ENCODE measurements at places on chromosomes 16 and 17.

DNA sequence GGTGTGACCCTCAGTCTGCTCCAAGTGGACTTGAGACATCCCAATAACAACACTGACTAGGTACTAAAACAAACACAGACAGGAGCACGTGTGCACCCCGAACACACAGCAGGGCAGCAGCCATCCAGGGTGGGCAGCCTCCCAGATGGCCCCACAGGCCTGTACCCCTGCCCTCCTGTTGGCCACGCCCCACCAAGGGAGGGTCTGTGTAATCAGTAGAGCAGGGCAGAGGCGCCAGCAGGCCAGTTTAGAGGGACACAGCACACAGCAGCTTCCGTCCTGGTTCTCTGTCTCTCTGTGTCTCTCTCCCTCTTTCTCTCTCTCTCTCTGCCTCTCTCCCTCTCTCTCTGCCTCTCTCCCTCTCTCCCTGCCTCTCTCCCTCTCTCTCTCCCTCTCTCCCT, 21.4 kb downstream of the ACTG1 start:
- no peak for DNase-seq

- DNase-seq, result no peak
Observed at GRCh38 chr17:81037026-81037797, 2.3 kb downstream of the BAIAP2 start.

DNA sequence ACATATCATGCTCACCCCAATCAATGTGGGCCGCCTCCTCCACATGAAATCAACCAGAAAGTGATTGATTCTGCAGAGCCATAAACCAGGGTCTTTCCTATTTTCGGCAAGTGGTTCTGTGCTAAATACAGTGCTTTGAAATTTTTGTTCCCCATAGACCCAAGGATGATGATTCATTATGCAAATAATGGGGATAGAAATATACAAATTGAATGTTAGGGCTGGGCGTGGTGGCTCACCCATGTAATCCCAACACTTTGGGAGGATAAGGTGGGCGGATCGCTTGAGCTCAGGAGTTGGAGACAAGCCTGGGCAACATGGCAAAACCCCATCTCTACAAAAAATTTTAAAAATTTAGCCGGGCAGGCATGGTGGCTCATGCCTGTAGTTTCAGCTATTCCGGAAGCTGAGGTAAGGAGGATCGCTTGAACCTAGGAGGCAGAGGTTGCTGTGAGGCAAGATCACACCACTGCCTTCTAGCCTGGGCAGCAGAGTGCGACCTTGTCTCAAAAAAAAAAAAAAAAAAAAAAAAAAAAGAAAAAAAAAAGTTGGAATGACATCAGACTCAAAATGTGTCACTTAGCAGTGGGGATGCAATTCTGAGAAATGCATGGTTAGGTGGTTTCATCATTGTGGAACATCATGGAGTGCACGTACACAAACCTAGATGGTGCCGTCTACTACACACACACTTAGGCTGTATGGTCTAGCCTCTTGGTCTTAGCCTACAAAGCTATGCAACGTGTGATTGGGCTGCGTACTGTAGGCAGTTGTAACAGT, 581.7 kb downstream of the MAF start:
- no peak for DNase-seq

DNA sequence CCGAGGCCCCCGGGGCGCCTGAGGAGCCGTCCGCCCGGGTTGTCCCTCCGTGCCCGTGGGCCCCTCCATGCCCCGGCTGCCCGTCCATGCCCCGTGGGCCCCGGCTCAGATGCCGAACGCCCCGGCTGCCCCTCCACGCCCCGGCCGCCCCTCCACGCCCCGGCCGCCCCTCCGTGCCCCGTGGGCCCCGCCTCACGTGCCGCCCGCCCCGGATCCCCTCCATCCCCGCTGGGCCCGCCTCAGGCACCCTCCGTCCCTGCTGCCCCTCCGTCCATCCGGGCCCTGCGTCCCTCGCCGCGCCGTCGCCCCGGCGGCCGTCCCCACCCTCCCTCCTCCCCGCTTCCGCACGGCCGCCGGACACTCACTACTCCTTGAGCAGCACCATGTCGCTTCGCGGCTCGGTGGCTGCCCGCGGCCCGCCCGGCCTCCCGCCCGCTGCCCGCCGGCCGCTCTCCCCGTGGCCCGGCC, 382 bp downstream of the PITPNA start:
- DNase-seq, result no peak

DNA sequence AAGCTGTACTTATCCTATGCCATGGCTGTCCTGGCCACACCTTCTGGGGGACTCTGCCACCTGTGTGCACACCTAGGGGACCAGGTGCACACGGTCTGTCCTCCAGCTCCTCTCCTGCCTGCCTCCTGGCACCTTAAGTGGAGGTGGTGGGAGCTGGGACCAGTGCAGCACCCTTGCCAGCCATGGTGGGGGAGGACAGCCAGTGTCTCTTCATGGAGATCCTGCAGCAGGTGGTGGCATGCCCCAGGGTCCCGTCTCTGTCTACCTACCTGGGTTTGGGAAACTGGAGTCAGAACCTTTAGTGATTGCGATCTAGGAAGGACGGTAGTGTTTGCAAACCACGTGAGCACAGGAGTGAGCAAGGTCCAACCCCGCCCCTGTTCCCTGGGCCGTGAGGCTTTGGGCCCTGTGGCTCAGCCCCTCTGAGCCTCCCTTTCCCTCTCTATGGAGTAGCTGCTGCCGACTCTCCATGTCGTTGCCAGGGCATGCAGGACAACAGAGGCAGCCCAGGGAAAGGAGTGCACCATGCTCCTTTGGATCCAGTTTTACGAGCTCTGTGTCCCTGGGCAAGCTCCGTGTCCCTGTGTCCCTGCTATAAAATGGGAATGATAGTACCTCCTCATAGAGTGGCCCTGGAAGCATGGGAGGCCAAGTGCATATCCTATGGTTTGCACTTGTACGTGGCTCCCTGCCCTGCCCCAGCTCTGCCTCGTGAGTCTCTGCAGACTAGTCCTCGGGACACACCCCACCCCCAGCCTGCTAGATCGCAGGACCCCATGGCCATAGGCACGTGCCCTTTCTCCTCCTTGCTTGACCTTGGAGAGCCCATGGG, 7.1 kb downstream of the ADGRG1 start:
- DNase-seq, result no peak

GRCh38 chr16:85552980-85553435, 60.1 kb upstream of the GSE1 start:
- DNase-seq, result no peak

GRCh38 chr16:79943736-79944135, 343.2 kb upstream of the MAF start:
- DNase-seq, result no peak

- DNase-seq, result no peak
Observed at GRCh38 chr17:8862213-8863056, 5.0 kb downstream of the PIK3R6 start.

- no peak for DNase-seq
Observed at GRCh38 chr17:10907370-10907769, 69.5 kb upstream of the PIRT start.

DNA sequence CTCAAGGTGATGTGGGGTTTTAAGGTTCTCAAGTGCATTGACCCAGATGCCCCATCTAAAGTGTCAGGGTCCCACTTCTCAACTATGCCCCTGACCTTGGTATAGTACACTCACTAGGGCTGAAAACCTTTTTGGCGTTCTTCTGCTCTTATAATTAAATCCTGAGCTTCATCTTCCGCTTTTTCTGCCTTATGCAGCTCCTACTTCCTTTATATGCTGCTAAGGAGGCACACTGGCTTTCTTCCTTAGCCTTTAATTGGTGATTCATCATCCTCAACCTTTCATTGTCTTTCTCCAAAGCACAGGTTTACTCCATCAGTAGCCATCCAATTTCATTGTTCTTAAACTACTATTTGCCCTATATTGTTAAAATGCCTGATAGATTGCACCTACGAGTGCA, 5.3 kb upstream of the NF1 start:
- no peak for DNase-seq

GRCh38 chr16:56488035-56488434, 31.8 kb downstream of the BBS2 start:
- no peak for DNase-seq

GRCh38 chr17:69908626-69909368, 166.2 kb upstream of the KCNJ16 start:
- DNase-seq, result no peak

- DNase-seq, result no peak
Observed at GRCh38 chr16:10078541-10078949, 103.7 kb downstream of the GRIN2A start.

GRCh38 chr17:65219124-65219523, 82.0 kb downstream of the RGS9 start:
- no peak for DNase-seq
